Dorsolateral prefrontal cortex (tissue), 122 donors: ENCODE measurements at places on chromosomes 2 and 18.

DNA sequence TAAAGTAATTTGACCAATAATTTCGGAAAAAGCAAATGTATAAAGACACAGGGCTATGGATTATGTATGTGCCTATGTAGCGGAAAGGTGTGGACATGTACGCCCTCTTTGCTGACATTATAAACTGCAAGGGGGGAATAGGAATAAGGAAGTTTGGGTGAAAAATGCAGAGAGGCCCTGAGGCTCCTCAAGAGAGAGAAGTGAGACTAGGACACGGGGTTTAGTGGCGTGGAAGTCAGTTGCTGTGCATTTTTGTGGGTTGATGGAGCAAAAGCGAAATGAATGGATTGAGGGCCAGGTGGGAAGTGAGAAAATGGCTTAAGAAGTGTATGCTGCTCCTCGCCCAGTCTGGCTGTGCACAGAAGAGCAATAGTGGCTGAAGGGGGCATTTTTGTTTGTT, 96.2 kb upstream of the B3GNT7 start:
- DNase-seq: no peak

DNA sequence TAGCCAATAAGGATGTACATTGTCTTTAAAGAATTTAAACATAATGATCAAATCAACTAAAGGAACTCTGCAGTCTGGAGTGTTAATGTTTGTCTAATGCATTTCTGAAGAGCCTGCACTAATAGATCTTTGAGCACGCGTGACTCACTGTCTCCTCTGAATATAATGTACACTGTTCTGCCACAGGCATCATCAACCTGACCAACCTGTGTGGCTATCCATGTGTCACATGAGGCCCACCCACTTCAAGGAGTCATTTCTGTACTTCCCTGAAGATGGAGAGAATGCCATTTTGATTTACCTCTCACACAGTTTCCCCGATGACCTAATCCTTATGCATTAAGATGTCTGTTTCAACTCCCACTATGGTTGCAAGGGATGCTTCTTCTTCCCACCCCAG, 434.0 kb upstream of the SPHKAP start:
- DNase-seq: no peak

DNA sequence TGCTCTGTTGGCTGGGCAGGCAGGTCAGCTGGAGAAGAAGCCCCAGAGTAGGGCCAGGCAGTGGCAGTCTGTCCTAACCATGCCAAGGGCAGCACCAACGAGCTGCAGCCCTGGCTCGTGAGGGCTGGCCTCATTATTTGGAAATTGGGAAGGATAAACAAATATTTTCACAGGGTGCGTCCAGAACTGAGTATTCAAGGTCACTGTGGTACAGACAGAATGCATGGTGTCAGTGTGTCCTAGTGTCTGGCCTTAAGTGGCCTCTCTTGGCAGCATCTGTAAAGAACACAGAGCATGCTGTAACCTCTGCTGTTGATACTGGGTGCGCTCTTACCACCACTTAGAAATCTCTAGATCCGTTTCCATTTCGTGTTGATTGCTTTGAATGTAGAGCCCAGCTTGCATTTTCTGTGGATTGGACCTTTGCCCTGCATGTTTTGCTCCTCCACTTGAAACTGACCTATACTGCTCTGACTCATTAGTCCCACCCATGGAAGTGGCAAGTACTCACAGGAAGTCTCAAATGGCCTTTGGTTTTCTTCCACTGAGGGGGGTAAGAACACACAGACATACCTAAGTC, 88.2 kb downstream of the GREB1L start:
- DNase-seq: no peak

DNA sequence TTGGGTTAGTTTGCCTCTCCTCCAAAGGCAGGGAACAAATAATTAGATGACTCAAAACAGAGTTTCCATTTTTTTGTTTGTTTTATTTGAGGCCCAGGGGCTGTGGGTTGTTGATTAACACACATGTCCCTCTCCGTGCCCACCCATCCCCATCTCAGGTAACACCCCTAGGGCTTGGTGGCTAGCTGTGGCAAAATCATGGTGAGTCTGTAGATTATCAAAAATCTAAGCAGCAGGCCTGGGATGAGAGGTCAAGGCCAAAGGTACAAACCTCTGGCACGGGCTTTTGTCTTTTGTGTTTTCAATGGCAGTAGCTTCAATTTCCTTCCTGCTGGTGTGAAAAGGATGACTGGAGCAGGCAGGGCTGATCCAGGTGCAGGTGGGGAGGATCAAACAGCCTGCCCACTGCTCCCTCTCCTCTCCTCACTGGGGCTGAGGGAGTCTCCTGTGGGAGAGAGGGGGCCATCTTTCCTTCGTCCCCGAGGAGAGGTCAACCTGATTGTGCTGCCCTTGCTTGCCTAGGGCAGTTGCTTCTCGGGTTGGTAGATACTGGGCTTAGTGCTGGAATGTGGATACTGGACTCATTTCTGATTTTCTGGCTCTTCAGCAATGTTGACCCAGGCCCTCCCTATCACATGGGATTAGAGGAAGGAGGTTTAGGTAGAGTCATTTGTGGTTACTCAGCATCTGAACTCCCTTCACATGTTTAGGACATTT, 31.9 kb upstream of the EML4 start:
- no peak for DNase-seq

- DNase-seq: no peak
Measured at GRCh38 chr18:66833646-66834045, 229.8 kb upstream of the CDH19 start.

- no peak for DNase-seq
Measured at GRCh38 chr2:54067851-54068375, 47.5 kb upstream of the ACYP2 start.
